Hindlimb muscle (tissue), 1 donor: ENCODE measurements at places on chromosomes 1 and 21.

- DNase-seq, result no peak
Measured at GRCh38 chr21:44729336-44730027, 18.1 kb upstream of the TSPEAR start.

DNA sequence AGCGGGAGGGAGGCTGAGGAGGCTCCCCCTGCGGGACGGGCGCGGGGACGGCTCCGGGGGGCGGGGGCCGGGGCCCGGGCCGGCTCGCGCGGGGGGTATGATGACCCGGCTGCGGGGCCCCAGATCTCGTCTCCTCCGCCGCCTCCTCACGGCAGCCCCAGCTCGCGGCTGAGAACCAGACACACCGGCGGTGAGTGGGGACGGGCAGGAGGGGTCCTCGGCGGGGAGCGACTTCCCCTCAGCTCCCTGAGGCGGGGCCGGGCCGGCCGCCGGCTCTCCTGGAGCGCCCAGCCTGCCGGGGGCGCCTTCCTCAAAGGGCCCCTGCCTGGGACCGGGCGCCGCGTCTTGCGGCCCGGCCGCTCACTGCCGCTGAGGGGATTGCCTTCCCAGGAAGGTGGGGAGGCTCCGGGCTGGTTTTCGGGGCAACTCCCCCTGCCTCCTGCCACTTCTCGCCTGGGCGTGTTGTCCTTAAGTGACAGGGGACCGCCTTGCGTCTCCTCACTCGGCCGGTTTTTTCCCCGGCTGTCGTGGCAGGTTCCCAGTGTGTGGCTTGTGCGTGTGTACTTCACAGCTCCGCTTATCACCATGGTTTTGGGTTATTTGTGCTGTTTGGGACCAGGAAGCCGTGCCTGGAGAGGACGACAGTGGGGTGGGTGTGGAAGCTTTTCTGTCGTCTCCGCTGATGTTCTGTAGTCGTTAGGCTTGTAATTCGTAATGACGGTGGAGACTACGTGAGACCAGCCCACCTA is 800 bp downstream of the HIPK1 start:
- peak; percentile 43 for DNase-seq

DNA sequence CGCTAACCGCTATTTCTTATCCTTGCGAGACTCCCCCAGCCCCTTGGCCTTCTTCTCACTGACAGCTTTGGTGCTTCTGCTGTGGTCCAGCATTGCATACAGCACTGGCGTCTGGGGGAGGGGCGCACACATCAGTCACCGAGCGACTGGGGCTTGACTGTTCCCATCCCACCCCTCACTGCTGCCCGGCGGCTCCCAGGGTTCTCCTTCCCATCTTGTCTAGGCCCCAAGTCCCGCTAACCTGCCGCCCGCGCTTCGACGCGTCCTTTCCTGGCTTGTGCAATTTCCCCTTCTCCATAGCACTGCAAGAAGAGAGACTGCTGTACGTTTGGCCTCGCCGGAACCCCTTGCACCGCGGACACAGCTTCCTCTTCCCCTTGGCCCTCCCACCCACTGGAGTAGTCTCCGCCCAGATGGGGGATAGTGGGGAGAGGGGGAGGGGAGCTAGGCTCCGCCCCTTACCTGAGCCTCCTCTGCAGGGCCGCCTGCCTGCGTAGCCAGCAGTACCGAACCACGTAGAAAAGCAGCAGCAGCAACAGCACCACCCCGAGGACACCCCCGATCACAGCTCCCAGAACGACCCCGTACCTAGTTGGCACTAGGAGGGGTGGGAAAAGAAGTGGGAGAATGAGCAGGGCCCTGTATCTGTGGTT is 3.8 kb downstream of the MPZ start:
- DNase-seq, result peak; percentile 64

DNA sequence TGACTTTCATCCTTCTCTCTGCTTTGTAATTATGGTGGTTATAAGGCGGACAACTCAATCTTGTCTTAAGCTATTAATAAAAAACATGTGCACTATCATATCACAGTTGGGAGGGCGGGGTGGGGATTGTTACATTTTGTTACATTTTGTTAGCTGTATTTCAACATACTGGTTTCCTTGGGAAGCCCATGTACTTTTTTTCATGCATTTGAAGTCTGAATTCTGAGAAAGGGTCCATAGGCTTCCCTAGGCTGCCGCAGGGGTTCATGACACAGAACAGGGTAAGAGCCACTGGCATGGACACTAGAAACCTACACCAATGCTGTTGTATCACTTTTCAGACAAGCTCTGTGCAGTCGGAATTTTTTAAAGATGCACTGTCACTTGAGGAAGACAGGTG is 178.8 kb downstream of the ETS2 start:
- no peak for DNase-seq

GRCh38 chr1:148388260-148389026 is 94.7 kb downstream of the PPIAL4G start:
- peak; percentile 86 for DNase-seq

GRCh38 chr1:247180581-247180980 is 8.8 kb upstream of the ZNF124 start:
- DNase-seq, result no peak

DNA sequence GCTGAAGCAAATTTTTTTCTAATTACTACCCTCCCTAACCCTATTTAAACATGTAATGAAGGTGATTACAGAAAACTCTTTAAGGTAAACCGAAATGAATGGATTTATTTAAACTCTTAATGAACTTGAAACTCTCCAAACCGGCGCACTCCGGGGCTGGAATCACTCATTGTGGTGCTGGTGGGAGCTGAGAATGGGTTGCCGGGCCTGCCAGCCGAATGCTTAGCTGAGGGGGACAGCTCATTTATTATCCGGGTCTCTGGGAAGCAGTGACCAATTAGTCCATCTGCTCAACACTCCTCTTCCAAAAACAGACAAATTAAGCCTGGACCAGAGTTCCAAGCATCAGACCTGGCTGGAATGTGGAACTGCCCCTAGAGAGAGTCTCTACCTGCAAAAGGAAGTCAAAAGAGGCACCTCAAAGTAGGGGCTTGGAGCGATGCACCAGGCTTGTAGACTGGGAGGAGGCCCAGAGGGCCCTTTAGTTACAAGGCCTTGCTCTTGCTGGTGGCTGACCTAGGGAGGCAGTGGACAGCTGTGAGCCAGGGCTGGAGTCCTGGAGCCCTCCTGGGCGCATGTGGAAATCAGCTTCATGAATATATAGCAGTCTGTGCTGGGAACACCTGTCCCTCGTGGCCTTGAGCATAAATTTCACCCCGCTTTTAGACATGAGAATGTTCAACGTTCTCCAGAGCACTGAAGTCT is 320.7 kb downstream of the AJAP1 start:
- no peak for DNase-seq

GRCh38 chr21:42203936-42204335 is 15.0 kb upstream of the ABCG1 start:
- no peak for DNase-seq

GRCh38 chr1:155522069-155522468 is 40.5 kb downstream of the ASH1L start:
- DNase-seq, result no peak

- no peak for DNase-seq
Measured at GRCh38 chr1:215040190-215040589, 42.3 kb upstream of the KCNK2 start.

GRCh38 chr1:225999912-226000337 is 782 bp upstream of the SDE2 start:
- no peak for DNase-seq
